Naive thymus-derived CD8-positive, alpha-beta T cell (primary cell): ENCODE measurements at places on chromosomes 13 and 19.

GRCh38 chr19:4987256-4987655 is 18.3 kb downstream of the KDM4B start:
- DNase-seq, result no peak

DNA sequence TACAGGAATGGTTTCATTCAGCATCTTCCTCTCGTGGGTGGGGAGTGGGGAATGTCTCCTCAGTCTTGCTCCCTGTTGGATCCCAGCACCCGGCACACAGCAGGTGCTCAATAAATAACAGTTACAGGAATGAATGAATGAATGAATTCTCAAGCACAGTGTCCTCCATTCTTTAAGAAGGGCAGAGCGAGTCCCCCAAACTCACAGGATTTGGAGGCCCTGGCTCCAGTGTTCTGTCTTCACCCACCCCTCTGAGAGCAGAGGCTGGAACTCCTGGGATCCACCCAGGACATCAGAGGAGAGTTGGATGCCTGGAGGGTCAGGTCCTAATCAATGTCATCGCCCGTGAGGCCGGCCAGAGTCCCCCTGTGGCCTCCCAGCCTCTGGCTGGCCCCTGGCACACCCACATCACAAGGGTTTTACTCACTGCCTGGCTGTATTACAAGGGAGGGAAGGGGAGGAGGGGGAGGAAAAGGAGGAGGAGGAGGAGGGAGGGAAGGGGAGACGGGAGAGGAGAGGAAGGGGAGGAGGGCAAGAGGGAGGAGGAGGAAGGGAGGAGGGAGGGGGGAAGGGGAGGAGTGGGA is 8.7 kb upstream of the CREB3L3 start:
- no peak for DNase-seq

DNA sequence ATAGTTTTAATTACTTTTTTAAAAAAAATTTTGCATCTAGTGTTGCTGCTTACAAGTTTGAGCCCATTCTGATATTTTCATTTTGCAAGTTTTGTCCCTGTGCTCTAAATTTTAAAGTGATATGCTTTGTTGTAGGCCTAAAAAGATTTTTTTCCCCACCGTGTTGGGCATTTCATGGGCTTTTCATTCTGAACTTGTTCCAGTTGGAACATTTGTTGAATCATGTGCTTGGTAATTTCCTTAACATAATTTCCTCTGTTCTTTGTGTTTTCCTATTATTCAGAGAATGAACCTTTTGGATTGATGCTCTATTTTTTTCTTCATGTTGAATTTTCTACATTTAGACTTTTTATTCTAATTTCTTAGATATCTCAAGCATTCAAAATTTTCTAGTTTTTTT is 206.4 kb upstream of the SPRY2 start:
- DNase-seq, result no peak

GRCh38 chr19:55443045-55443823 is at the start of gene SHISA7:
TSS of gene SHISA7 (minus strand) at chr19:55443300. CDS start at chr19:55442863, 437 bp downstream.
- DNase-seq, result no peak

GRCh38 chr13:107091428-107091827 is 523.5 kb upstream of the ARGLU1 start:
- DNase-seq, result no peak

- DNase-seq, result no peak
Observed at GRCh38 chr13:73596382-73596781, 537.6 kb downstream of the KLF5 start.

GRCh38 chr13:33280279-33280905 is 5.2 kb downstream of the STARD13 start:
- DNase-seq, result no peak

DNA sequence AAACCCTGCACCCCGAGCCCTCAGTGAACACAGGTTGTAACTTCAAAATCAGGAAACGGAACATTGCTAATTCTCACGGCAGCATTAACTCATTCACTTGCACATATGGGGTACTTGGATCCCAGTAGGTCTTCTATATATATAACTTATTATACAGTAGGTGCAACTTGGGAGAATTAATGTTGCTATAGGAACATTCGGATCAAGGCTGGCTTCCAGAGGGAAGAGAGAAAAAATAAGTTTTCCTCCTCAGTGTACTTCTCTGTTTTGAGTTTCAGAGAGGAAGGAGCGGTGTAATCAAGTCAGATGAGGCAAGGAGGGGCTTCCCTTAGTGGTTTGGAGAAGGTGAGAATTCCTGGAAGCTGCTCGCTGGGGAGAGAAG is 90.9 kb upstream of the ZNF507 start:
- DNase-seq, result no peak

DNA sequence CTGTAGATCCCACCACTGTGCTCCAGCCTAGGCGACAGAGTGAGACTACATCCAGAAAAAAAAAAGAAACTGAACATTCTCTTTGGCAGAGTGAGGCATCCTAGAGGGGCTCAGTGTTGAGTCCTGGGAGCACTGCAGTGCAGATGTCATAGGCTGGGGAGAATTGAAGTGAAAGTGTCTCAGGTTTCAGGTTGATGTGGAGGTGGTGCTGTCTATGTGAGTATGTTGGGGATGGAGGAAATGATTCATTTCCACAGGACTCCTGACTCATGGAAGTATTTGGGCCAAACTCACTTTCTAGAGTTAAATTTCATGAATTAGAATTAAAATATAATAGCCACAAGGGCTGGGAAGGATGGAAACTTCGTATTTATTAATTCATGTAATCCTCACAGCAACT is 134.4 kb upstream of the TSC22D1 start:
- DNase-seq, result no peak

DNA sequence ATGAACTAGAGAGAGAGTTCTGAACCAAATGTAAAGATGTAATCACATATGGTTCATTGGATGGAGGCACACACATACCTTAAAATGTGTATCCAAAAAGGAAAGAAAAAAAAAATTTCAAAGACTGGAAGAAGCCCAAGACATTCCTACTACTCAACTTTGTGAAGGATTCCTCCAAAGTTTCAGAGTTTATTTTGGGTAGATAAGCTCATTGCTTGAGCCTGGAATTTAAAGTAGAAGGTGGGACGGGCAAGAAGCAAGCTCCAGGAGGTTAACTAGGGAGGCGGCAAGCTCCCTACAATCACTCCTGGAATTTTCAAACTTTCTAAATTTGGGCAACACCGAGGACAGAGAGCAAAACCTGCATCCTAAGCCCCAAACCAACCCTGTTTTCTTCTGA is 1.9 kb downstream of the TSHZ3 start:
- no peak for DNase-seq
